Activated CD4-positive, alpha-beta T cell treated with anti-CD3 and anti-CD28 coated beads, Interleukin-10, Interleukin-2, amounts not matched to agents 100 ng/mL and 50 ng/mL, durations not matched to agents 16 hours and 8 hours (primary cell): ENCODE measurements at places on chromosomes 16 and 17.

DNA sequence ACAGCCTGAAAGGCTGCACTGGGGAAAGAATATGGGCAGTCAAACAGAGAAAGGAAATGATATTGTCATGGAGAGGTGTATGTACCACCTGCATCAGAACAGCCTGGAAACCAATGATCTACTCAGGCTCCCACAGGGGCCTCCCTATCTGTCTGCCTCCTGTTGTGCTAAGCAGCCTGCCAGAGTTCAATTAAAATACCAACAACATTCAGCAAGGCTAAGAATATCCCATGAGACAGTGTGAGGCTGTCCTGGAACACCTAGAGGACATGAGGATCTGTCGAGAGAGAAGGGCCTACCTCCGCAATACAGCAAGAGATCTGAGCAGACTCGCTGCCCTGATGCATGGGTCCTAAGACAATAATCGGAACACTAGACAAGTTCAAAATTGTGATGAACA is 8.4 kb downstream of the FXR2 start:
- DNase-seq: no peak

DNA sequence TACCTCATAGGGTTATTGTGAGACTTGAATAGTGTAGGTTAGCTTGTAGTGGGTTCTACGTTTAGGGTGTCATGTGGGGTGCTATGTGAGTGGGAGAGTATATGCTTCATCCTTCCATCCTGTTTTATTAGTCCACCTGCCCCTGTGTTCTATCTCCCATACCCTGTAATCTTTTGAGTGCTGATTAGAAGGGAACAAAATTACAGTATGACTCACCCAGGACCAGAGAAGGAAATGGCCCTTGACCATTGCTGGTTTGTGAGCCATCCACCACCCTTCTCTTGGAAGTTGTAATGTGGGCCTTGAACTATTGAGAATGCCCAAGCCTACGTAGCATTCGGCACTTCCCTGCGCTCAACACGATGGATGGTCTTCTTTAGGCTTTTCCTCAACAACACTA is 17.1 kb downstream of the SAP30BP start:
- no peak for DNase-seq

- no peak for DNase-seq
Measured at GRCh38 chr17:74607221-74607620, 15.1 kb upstream of the CD300LD start.

- DNase-seq: no peak
Measured at GRCh38 chr17:35083071-35083470, 19.6 kb upstream of the RFFL start.

GRCh38 chr16:19701091-19701490 is 16.9 kb downstream of the KNOP1 start:
- DNase-seq: no peak

DNA sequence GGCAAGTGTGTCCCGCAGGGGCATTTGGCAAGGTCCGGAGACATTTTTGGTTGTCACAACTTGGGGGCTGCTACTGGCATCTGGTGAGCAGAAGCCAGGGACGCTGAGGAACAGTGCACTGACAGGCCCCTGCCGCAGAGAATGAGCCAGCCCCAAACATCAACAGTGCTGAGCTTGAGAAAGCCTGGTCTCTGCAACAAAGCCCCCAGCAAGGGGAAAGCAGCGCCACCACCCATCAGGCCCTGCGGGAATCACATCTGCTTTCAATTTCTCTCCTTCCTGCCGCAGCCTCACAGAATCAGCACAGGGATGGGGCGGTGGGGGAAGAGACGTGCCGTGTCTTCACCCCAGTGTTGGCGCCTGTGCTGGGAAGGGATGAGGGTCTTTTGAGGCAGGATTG is 14.8 kb upstream of the PRPSAP1 start:
- DNase-seq: no peak
